Stomach (tissue), 19 donors: ENCODE measurements at places on chromosomes 13 and 19. TPM values are rescaled to one million over a fixed set of nuclear protein-coding genes. Genes with fewer than 3 reads are reported as not detected.
A peak's percentile ranks its signal among the peaks of the same experiment; 100 is the strongest.

DNA sequence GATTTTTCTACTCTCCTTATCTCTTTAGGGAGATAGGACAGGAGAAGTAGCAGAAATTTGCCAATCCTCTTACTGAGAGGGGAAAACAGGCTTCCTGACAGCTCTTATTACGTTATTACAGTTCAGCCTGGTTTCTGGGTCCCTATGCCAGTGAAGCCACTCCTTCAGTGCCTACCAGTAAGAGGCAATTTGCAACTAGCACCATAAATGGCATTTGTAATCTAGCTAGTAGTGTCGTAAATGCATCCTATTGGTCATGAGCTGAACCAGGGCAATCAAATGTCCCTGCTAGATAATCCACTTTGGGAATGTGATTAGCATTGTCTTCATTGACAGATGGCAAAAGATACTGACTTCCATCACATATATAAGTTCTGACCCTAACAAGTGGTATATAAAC is 428.8 kb downstream of the DCT start:
- no peak for DNase-seq
- H3K36me3 ChIP-seq = no peaks in the 10 kb centered on the region
- no peaks in the 10 kb centered on the region for H3K4me1 ChIP-seq
- H3K27ac ChIP-seq = no peak overlapping the region
- no peak overlapping the region for H3K4me3 ChIP-seq
- no peaks in the 10 kb centered on the region for H3K27me3 ChIP-seq

Gene CRX
- total RNA-seq = not detected

DNA sequence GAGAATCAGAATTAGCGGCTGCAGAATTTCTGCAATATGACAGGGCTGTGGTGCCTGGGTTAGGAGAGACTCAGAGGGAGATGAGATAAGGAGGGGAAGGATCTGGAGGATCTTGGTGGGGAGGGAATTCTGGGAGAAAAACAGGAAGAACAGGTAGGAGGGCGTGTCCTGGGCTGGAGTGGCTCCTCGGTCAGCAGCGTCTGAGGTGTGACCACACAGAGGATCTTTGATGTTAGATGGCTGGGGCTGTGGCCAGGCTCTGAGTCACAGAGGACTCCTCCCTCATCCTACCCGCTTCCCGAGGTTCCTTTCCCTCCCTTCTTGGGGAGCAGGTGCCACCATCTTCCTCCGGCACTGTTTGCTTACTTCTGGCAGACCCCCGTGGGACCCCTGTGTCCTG is 6.4 kb upstream of the KLK6 start:
- H3K36me3 ChIP-seq = no peaks in the 10 kb centered on the region
- no peak overlapping the region for H3K4me3 ChIP-seq
- DNase-seq = no peak
- H3K27me3 ChIP-seq = peaks cover 87% of the 10 kb centered on the region
- H3K4me1 ChIP-seq = no peaks in the 10 kb centered on the region
- no peak overlapping the region for H3K27ac ChIP-seq

DNA sequence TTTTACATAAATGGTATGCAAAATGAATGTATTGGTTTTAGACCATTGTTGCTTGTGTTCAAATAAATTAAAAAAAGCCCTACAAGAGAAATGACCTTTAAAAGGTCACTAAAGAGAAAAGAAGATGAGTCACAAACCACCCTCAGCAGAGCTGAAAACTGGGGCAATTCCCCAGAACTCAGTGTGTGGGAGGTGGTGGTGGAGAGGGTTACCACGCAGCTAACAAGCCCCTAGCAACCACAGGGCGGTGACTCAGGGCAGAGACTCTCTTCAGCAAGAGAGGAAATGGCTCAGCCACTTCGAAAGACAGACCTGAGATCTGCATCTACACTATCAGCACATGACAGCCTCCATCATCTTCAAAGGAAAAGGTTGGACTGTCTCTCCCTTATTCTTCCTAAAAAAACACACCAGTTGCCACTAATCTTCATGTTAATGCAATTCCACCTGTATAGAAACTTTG is 29.4 kb upstream of the NDFIP2 start:
- H3K4me1 ChIP-seq = no peaks in the 10 kb centered on the region
- H3K4me3 ChIP-seq = no peak overlapping the region
- H3K27ac ChIP-seq = no peak overlapping the region
- DNase-seq = peak; percentile 55
- H3K27me3 ChIP-seq = no peaks in the 10 kb centered on the region
- no peaks in the 10 kb centered on the region for H3K36me3 ChIP-seq

Gene NLRP11
- not detected for total RNA-seq

GRCh38 chr19:41323430-41324125 is 13.6 kb downstream of the CCDC97 start:
- peak overlapping the region; percentile 80 for H3K27ac ChIP-seq
- peak; percentile 60 for DNase-seq
- H3K27me3 ChIP-seq = no peaks in the 10 kb centered on the region
- peaks cover 45% of the 10 kb centered on the region for H3K36me3 ChIP-seq

GRCh38 chr19:57406516-57407123 is 4.3 kb upstream of the ZNF17 start:
- H3K27ac ChIP-seq = no peak overlapping the region
- peaks cover 5% of the 10 kb centered on the region for H3K36me3 ChIP-seq
- H3K4me1 ChIP-seq = peaks cover 10% of the 10 kb centered on the region
- peak; percentile 34 for DNase-seq

GRCh38 chr13:50033725-50034124 is 18.5 kb downstream of the KCNRG start:
- H3K36me3 ChIP-seq = no peaks in the 10 kb centered on the region
- no peaks in the 10 kb centered on the region for H3K27me3 ChIP-seq
- no peak overlapping the region for H3K27ac ChIP-seq
- no peak for DNase-seq

Gene CYSLTR2
- not detected for total RNA-seq

DNA sequence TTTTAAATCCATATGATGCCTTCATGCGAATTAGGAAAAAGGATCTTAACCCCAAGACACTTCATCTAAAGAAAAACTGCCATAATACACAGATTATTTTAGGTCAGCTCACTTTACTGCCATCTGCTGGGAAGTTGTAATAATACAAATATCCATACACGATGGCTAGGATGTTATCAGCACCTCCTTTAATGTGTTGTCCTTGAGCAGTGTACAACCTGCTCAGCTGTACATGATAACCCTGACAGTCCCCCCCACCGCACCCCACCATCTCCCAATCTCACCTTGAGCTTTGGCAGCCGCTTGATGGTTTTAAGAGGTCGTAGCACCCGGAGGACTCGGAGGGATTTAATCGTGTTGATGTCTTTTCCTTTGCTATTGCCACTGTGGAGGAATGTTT is 112.2 kb downstream of the IER2 start:
- DNase-seq = peak; percentile 84
- H3K27me3 ChIP-seq = no peaks in the 10 kb centered on the region
- no peak overlapping the region for H3K27ac ChIP-seq
- H3K4me1 ChIP-seq = no peaks in the 10 kb centered on the region
- H3K4me3 ChIP-seq = no peak overlapping the region
- H3K36me3 ChIP-seq = no peaks in the 10 kb centered on the region

GRCh38 chr19:52227196-52227940 is 37.5 kb downstream of the PPP2R1A start:
- no peak overlapping the region for H3K27ac ChIP-seq
- no peaks in the 10 kb centered on the region for H3K27me3 ChIP-seq
- H3K36me3 ChIP-seq = peaks cover 51% of the 10 kb centered on the region
- DNase-seq = no peak
- no peaks in the 10 kb centered on the region for H3K4me1 ChIP-seq

DNA sequence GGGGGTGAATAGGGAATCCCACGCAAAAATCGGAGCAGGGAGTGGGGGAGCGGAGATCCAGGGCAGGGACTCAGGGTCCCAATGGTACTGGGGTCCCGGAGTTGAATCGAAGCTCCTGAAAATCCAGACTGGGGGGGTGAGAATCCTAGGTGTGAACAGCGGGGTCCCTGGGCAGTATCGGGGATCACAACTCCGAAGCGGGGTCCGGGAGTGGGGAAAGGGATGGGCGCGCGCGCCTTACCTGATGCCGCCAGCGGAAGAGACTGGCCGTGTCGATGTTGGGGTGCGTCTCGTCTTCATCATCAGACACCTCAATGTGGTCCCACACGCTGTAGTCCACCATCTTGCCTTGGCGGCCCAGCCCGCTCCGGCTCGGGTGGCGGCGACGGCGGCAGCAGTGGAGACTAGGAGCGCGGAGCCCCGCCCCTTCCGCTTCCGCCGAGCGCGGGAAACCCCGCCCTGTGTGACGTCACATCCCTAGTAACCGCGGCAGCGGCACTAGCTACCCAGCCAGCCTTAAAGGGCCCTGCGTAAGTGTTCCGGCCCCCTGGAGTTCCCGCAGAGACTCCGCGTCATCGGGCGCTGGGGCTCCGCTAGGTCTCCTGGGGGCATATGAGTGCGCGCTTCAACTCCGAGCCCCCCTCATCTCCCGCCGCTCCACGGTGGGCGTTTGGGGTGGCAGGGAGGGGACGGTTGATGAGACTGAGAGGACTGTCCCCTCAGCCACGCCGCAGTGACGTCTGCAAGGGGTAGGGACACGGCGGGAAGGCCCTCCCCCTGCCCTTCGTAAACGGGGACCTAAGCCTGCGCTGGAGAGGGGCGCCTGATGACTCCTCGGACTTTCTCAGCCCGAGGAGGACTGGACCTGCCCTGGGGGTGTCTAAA is at the start of gene CDC37:
Gene CDC37 (minus strand): TSS at position 406 of the 885 bp plus-strand sequence. CDS start 63 bp downstream, at position 343.
- H3K27ac ChIP-seq = peak within 1 kb of the TSS; percentile 77
- DNase-seq = peak; percentile 99
- H3K4me1 ChIP-seq = peaks cover 50% of the 10 kb centered on the region
- H3K27me3 ChIP-seq = no peaks in the 10 kb centered on the region

DNA sequence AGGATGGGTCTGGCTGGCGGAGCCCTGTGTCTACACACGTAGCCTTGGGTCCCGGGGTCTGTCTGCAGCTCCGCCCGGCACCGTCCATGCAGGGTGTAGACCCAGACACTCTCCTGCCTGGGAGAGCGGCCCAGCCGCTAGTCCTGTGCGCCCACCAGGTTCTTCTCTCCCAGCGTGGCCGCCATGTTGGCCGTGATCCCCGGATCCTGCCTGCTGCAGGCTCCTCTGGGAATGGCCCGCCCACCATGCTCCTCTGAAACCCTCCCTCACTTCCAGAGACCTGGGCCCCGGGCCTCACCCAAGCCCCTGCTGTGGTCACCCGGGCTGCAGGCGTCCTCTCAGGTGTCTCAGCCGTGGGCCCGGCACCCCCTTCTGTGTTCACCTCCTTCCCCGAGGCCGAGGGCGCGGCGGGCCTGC is 57.7 kb upstream of the MCF2L start:
- H3K36me3 ChIP-seq = no peaks in the 10 kb centered on the region
- no peak overlapping the region for H3K27ac ChIP-seq
- H3K4me1 ChIP-seq = no peaks in the 10 kb centered on the region
- no peak for DNase-seq
- H3K4me3 ChIP-seq = no peak overlapping the region

Gene ZNF350
- total RNA-seq = 9.4 TPM

DNA sequence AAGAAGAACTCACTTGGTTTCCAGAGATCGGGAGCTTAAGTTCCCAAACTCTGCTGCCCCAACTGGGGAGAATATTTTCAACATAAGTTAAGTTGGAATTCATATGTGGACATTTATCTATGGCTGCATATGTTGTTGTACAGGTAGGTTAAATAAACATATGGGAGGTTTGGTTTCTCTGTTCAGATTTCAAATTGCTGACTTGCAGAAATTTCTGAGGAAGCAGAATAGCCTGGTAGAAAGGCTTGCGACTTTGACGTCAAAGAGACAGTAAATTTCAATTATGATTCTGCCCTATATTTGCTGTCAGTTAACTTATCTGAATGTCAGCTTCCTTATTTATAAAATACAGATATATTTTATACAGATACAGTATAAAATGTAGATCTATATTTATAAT is 40.0 kb upstream of the TPP2 start:
- no peak overlapping the region for H3K27ac ChIP-seq
- DNase-seq = no peak
- H3K27me3 ChIP-seq = no peaks in the 10 kb centered on the region
- H3K4me3 ChIP-seq = no peak overlapping the region
- no peaks in the 10 kb centered on the region for H3K4me1 ChIP-seq

- no peaks in the 10 kb centered on the region for H3K4me1 ChIP-seq
- no peaks in the 10 kb centered on the region for H3K27me3 ChIP-seq
- H3K36me3 ChIP-seq = no peaks in the 10 kb centered on the region
- DNase-seq = no peak
- no peak overlapping the region for H3K27ac ChIP-seq
Observed at GRCh38 chr13:30042891-30043630, 192.6 kb upstream of the UBL3 start.

DNA sequence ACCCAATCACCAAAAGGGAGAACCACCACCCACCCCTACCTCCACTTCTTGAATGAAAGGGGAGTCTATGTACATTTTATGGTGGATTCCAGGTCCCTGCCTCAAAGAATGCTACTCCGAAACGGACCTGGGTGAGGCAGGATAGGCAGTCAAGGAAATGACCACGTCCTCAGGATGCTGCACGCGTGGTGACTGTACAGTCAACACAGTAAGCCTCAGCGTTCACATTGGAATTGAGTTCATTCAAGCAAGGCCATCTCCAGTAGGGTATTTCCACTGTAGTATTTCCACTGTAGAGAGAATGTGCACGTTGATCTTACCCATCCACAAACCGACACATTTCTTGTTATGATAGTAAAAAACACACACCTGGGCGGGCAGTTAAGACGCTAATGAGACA is 16.9 kb downstream of the ZSCAN5C start:
- H3K4me3 ChIP-seq = no peak overlapping the region
- H3K36me3 ChIP-seq = no peaks in the 10 kb centered on the region
- no peak overlapping the region for H3K27ac ChIP-seq
- peaks cover 10% of the 10 kb centered on the region for H3K4me1 ChIP-seq
- peaks cover 12% of the 10 kb centered on the region for H3K27me3 ChIP-seq

DNA sequence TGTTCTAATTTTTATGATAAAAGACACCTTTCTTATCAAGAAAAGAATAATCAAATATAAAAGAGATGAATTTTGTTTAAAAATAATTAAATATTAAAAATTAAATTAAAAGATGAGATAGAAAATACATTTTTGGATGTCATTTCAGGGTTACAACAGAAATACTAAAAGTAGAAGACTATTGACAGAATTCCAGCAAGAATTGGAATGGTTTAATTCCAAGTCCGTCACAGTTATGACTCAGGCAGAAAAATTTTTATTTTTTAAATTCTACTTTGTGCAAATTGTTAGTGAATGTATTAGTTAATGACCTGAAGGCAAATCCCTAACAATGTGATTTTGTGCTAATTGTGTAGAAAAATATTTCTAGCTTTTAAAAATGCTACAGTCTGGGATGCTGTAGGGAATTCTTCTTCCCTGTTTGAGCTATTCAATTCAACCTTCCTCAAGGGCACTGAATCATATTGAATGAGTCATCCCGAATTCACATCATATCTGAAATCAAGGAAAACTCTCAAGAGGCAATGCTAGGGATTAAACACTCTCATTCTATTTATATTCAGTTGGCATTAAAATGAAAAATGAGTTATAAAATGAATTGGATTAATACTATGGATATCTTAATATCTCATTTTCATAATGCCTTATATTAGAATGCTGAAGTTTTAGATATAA is 633.5 kb upstream of the ATXN8OS start:
- no peaks in the 10 kb centered on the region for H3K36me3 ChIP-seq
- H3K27me3 ChIP-seq = no peaks in the 10 kb centered on the region
- H3K4me1 ChIP-seq = no peaks in the 10 kb centered on the region
- no peak overlapping the region for H3K4me3 ChIP-seq
- no peak for DNase-seq
- H3K27ac ChIP-seq = no peak overlapping the region
